ENCODE measurements at places on chromosomes 7 and 10.

DNA sequence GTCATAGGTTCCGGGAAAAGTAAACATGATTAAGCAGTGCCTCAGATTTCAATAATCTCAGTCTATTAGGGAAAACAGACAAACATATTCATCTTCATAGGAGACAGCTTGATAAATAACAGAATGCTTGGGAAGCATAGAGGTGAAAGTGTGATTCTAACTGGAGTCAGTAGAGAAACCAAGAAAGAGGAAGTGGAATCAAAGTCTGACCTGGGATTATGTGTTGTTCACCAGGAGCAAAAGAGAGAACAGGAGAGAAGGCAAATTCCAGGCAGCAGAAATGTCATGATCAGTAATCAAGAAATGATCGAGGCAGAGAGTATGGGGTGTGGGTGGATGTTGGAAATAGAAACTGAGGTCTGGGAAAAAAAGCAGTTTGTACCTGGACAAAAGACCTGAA is 43.7 kb downstream of the DGKB start:
- DNase-seq = no peak

DNA sequence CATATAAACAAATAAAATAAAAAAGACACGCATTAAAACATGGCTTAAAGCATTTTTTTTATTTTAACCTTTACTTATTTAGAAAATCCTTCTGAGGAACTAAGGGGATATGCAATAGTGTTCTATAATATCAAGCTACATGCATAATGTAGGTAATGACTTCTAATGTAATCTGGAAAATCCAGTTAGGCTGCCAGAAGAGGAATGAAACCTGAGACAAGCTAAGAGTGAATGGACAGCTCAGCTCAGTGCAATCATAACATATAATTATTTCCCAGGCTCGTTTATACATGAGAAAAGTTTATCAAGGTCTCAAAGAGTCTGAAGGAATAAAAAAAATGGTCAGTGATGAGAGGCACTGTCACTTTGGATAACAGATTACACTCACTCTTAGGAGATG is 649.0 kb upstream of the PCDH15 start:
- DNase-seq = no peak

DNA sequence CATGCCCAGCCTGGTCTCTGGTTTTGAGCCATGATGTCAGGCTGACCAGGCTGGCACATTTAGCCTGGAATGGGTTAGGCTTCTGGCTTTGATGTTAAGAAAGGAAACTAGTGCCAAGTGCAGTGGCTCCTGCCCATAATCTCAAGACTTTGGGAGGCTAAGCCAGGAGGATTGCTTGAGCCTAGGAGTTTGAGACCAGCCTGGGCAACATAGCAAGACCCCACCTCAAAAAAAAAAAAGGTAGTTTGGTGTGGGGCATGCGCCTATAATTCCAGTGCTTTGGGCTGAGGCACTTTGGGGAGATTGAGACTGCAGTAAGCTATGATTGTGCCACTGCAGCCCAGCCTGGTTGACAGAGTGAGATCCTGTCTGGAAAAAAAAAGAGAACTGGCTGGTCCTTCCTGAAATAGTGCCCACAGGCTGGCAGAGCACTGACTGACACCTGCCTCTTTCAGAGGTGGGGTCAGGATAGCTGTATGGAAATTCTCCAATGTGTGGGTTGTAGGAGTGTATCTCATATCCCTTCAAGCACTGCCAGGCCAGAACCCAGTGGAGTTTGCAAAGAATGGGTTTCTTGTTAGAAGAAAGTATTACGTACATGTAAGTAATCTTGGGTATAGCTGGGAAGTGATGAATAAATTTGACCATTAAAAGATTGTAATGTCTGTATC is 61.3 kb downstream of the KAT6B start:
- no peak for DNase-seq

DNA sequence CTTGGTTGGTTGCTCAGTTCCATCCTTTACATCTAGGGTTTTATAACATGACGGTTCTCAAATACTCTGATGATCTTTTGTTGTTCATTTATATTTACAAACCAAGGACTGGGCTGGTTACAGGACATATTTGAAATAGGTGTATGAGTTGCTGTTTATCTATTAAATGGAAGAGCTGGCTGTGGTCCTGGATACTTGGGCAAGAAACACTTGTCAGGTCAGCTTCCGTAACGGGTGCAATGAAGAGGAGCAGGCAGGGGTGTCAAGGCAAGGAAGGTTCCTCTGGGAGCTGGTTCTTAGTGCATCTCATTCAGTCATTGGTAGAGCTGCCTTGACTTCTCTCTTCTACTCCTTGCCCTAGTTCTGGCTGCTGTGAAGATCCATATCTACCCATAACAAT is 4.8 kb upstream of the TMEM26 start:
- no peak for DNase-seq

DNA sequence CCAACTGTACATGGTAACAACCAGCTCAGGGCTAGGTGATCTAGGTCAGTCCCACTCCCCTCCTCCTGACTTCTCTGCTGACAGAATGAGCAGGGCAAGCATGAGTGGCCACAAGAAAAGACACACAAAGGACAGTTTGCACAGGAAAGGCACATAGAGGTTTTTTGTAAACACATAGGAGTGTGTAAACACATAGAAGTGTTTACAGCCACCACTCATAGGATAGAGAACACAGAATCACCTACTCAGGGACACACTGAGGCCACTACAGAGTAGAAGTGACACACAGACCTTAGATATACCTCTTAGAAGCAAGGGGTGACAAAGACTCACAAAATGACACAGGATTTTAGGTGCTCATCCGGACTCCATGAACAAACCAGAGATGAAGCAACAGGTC is 19.0 kb downstream of the NUDCD3 start:
- no peak for DNase-seq

- DNase-seq = no peak
Measured at GRCh38 chr7:35647171-35647574, 47.8 kb downstream of the HERPUD2 start.

DNA sequence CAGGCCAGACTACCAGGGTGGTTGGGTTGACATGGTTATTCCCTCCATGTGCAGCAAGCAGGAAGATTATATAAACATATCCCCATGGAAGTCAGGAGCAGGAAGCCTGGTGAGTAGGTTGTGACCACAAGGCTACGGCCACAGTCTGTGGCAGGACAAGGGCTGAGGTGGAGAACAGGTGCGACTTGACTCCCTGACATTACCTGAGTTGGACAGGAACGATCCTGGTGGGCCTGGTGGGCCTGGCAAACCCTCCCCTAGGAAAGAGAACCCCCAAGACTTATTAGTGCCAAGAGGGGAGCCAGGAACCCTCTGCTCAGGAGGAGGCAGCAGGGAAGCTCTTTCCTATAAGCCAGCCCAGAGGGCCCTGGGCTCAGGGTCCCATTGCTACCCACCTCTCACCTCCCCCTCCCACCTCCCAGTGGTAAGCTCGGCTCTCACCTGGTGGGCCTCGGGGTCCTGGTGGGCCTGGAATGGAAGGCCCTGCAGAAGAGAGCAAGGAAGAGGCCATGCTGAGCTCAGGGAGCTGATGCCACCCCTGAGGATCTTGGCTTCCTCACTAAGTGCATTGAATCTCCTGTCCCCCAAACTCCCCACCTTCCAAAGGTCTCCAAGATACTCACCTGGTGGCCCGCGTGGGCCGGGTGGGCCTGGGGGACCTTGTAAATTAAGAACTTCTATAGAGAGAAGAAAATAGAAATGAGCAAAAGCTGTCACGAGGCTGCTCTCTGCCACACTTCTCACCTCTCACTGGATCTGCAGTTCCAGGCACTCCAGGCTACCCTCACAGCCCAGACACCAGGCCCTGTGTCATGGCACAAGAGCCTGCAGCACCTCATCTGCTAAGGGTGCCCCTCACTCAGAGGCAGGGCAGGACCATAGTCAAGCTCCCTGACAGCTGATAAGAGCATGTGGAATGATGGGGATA is 44.6 kb downstream of the COL17A1 start:
- DNase-seq = no peak

GRCh38 chr10:97228130-97228774 is 42.5 kb upstream of the SLIT1 start:
- DNase-seq = no peak
